Endodermal cell (in vitro differentiated cells): ENCODE measurements at places on chromosomes 12 and 14. TPM values are rescaled to one million over a fixed set of nuclear protein-coding genes. Genes with fewer than 3 reads are reported as not detected.

TTC8 gene
- 25.6 and 25.9 TPM in 2 replicates for total RNA-seq

PCED1B gene
- total RNA-seq: 5.1 and 7.0 TPM in 2 replicates

FOXG1 gene
- 0.07 to 0.63 TPM (median 0.19 TPM) in 3 replicates for total RNA-seq

CD163L1 gene
- 0.75 and 0.99 TPM in 2 replicates for total RNA-seq

KCNH5 gene
- 1.1 to 3.3 TPM (median 2.5 TPM) in 3 replicates for total RNA-seq

KRT78 gene
- total RNA-seq: not detected in 3 replicates

GDF11 gene
- 30.1 and 33.0 TPM in 2 replicates for total RNA-seq

- DNase-seq: no peak
Measured at GRCh38 chr12:46555406-46555852, 182.9 kb upstream of the SLC38A2 start.

GRCh38 chr14:58749066-58749669 is 111.4 kb downstream of the DACT1 start:
- no peak for DNase-seq

DNA sequence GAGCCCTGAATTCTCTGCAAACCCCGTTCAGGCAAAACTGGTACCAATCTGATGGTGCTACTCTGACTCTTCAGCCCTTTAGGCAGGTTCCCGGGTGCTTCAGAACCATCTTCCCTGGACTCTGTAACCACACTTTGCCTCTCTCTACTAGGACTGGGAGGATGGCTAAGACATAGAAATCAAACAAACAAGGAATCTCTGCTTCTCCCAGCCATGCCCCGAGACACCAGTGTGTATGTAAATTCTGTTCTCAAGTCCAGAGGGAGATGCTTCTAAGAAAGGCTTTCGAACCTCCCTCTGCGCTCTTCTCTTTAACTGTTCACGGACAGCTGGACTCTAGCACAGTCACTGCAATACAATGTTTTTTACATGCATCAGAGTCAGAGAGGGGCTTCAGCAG is 1.9 kb upstream of the KCNK10 start:
- DNase-seq: no peak

DNA sequence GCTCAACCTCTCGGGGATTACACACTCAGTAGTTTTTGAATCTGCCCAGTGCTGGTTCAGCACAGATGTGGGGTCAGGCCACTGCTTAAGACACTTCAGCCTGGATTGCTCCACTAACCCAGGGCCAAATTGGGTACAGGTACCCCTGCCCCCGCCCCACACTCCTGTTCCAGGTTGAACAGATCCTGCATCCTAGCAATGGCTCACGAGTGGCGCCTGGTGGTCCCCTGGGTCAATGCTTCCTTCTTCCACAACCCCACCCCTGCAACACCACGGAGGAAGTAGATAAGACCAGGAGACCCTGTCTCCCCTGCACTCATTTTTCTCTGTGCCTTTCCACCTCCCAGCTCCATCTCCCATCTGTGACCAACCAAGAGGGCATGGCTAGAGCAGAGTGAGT is 108.4 kb downstream of the ESRRB start:
- DNase-seq: peak; percentile 65

GRCh38 chr14:99772371-99773283 is 20.6 kb upstream of the EML1 start:
- peak; percentile 41 for DNase-seq

DNA sequence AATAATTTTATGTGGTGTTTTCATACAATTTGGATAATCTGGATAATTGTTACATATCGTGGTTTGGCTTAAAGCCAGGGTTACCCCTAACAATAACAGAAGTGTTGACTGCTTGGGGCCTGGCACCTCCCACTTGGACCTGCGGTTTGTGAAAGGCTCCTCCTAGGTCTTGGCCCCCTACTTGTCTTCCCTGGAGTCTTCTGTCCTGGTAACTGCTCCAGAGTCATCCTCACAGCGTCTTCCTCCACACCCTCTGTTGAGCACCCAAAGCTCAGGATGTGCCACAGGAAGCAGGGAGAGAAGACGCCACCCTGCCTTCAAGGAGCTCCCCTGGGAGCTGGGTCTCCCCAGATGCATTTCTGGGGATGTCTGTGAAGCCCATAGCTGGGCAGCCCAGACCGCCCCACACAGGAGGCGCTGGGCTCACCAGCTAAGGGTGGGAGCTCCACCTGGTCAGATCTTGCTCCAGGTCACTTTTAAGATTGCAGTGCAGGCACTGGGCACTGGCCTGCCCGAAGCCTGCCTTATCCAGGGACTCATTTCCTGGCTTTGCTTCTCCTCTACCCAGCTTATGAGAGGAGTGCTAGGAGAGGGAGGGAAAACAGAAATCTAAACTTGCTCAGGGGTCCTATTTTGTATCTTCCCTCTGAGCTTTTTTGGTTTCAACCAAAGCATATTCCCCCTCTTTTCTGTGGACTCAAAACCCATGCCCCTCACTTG is 98.2 kb downstream of the ZFP36L1 start:
- DNase-seq: no peak

DNA sequence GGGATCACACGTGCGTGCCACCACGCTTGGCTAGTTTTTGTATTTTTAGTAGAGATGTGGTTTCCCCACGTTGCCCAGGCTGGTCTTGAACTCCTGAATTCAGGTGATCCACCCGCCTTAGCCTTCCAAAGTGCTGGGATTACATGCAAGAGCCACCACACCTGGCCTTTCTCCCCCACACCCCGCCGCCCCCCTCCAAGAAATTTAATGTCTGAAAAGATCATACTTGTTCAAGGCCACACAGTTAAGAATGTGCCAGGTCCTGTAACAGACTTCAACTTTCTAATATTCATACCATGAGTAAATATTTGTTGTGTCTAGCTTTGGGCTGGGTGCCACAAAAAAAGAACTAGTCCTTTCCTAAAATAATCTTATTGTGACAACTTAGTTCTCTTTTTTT is 9.1 kb downstream of the GATC start:
- DNase-seq: no peak

- DNase-seq: no peak
Measured at GRCh38 chr14:69985463-69985862, 106.2 kb downstream of the SMOC1 start.

DNA sequence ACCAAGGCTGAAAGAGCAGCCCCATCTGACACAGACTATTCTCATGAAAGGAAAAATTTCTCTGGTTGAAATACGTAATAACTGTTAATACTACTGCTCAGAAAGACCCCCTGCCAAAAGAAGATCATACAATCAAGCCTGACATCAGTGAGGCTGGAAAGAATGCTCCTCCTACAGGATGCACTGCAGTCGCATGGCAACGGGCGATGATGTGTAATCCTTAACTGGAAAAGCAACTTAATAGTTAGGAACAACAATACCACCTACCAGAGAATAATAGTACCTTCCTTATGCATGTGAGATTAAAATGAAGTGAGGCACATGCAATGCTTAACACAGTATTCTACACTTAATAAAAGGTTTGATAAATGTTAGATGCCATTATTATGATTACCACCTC is 1.2 kb upstream of the GOLGA5 start:
- no peak for DNase-seq

DNA sequence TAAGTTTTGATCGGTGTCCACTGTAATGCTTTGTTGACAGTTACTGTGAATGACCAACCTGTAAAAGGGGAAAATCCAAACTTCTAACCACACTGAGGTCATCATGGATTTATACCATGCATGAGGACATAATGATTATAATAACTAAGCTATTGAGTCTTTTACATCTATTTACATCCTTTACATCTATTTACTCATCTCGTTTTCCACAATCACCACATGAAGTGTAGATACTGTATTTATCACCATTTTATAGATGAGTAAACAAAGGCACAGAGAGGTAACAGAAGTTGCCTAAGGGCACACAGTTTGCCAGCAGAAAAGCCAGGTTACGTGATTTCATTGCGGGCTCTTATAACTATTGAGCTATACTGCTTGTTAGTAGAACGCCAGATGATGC is 27.9 kb upstream of the EID3 start:
- no peak for DNase-seq

GRCh38 chr14:93970585-93970964 is 5.8 kb downstream of the ASB2 start:
- DNase-seq: no peak

GRCh38 chr12:106841510-106842302 is 67.2 kb downstream of the RIC8B start:
- peak; percentile 66 for DNase-seq

DNA sequence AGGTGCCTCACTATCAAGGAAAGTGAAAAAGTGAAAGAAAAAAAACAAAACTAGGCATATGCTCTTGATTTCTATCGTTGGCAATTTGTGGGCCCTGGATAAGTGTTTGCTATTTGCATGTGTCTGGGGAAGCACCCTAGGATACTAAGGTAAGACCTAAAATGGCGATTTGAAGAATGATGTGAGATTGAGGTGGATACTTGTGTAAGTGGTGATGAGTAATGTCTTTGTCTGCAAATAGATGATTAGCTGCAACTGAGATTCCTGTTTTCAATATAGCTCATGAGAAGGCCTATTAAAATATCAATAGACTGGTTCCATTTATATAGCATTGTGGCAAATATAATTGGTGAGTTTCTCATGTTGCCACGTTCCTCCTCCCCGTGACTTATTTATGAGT is 261.7 kb downstream of the NEDD1 start:
- DNase-seq: no peak

DNA sequence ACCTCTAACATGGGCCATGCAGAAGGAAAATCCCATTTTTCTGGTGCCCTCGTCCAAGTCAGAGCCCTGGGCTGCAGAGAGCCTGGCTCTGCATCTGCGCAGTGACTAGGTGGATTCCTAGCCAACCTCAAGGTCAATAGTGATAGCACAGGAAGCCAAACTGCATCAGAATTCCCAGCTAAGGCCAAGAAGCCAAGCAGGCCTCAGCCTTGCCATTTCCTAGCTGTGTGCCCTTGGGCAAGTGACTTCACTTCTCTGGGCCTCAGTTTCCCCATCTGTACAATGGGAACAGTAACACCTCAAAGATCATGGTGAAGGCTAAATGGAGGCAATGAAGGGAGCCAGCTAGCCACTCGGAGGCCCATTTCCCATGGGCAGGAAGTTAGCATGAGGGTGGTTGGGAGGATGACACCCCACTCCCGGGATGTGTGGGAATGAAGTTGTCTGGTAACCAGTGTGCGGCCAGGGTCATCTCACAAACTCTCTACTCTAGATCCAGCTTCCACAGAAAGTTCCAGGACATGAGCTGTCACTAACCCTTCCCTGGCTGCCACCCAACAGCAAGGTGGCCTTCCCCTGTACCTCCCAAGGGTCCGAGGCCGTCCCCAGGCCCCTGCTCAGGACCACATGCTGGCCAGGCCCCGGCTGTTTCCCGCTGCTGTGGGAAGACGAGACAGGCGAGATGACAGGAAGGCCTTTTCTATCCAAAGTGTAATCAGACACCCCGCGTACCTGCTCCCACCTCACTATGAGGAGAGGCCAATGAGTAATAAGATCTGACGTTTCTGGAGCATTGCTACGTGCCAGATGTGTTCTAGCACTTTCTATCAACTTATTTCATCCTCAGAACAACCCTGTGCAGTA is 125.7 kb downstream of the SCARB1 start:
- no peak for DNase-seq

DNA sequence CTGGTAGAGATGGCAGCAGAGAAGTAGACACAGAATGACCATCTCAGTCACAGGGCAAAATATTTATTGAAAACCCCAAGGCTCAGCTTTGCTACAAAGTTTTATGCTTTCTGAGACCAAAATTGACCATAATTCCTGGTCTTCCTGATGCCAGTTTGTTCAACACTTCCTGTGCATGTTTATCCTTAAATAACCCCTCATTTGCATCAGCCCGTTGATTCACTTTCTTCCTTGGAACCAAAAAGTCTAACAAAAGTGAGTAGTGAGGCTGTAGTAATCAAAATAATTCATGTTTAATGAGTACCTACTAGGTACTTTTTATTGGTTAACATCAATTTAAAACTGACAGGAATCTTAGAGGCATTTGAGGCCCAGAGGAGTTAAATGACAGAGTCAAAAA is 51.7 kb downstream of the TRHDE start:
- DNase-seq: no peak

- DNase-seq: no peak
Measured at GRCh38 chr12:12954356-12954755, 2.4 kb upstream of the GPRC5D start.

DNA sequence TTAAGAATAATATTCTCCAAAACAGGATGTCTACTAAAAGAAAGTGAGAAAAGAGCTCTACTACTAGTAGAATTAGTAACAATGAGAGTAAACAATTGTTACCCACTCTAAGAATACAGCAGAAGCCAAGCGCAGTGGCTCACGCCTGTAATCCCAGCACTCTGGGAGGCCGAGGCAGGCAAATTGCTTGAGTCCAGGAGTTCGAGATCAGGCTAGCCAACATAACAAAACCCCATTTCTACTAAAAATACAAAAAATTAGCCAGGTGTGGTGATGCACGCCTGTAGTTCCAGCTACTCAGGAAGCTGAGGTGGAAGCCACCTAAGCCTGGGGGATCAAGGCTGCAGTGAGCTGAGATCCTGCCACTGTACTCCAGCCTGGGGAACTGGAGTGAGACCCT is 4.7 kb downstream of the DNAJC14 start:
- DNase-seq: no peak

DNA sequence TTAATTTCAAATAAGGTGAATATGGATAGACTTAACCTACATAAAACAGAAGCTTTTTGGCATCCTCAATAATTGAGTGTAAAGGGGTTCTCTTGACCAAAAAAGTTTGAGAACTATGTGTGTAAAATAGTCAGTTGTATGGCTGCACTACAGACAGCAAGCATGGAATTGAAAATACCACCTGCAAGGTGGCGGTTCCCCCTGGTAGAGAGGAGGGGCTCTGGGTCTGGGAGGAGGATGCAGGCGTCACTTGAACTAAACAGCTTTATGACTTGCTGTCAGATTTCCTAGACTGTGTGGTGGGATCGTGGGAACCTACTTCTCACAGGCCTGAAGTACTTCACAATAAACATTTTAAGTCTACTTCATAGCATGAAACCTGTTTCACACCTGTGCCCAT is 6.3 kb downstream of the EVL start:
- no peak for DNase-seq

DNA sequence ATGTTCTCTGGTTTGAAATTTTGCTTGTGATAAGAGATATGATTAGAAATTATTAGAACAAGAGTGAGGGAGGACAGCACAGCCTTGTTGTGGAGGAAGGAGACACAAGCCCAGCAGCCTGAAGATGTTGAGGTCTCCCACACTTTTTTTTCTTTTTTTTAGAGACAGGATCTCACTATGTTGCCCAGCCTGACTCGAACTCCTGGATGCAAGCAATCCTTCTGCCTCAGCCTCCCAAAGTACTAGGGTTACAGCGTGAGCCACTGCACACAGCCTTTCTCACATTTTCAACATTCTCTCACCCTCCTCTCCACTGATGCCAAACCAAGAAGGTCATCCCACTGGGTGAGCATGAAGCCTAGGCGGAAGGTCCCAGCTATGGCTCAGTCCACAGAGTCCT is 4.9 kb upstream of the KRT8 start:
- DNase-seq: no peak

- no peak for DNase-seq
Measured at GRCh38 chr12:24479131-24479530, 469.8 kb downstream of the BCAT1 start.
